ENCODE measurements at places on chromosomes 4 and X. TPM values are rescaled to one million over a fixed set of nuclear protein-coding genes. Genes with fewer than 3 reads are reported as not detected.

CT45A5 gene
- not detected for total RNA-seq

OTC gene
- total RNA-seq = not detected

ERCC6L gene
- 1.4 TPM for total RNA-seq

DNA sequence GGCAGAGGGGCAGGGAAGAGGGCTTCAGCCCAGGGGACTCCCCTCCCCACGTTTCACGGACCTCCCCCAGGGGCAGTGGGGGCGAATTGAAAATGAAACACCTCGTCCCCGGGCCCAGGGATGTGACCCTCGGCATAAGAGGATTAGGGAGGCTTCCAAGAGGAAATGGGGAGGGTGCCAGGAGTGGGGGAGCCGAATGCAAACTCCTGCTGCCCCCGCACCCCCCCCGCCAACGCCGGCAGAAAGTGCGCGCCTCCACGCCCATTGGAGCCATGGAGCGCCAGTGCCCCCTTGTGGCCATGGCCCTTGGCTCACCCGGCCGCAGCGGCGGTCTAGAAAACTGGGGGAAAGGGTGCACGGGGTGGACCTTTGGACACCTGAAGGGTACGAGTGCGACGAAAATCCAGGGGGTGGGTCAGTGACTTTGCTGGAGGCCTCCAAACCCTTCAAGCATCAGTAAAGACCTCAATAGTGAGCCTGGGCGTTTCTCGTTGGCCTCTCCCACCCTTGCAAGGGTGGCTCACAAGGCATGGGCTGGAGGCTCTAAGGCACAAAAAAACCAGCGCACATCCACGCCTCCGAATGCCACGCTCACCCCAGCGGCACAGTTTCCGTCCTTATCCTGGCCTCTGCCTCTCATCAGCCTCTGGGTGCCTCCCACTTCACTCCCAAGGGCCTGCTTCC lies 120.8 kb upstream of the PJA1 start:
- H3K4me1 ChIP-seq = no peaks in the 10 kb centered on the region
- no peaks in the 10 kb centered on the region for H3K36me3 ChIP-seq
- H3K27me3 ChIP-seq = no peaks in the 10 kb centered on the region
- H3K27ac ChIP-seq = peak overlapping the region; percentile 56
- DNase-seq = peak; percentile 64

GRCh38 chrX:69503228-69503781 lies 821 bp upstream of the NALF2 start:
- no peak overlapping the region for H3K27ac ChIP-seq
- H3K4me1 ChIP-seq = no peaks in the 10 kb centered on the region
- no peak for DNase-seq
- no peak overlapping the region for H3K4me3 ChIP-seq
- H3K27me3 ChIP-seq = peaks cover 27% of the 10 kb centered on the region

GRCh38 chrX:1086444-1087409 lies 125.7 kb downstream of the CRLF2 start:
- H3K27me3 ChIP-seq = no peaks in the 10 kb centered on the region
- no peak for DNase-seq
- H3K4me3 ChIP-seq = no peak overlapping the region
- H3K4me1 ChIP-seq = no peaks in the 10 kb centered on the region
- H3K36me3 ChIP-seq = no peaks in the 10 kb centered on the region

DNA sequence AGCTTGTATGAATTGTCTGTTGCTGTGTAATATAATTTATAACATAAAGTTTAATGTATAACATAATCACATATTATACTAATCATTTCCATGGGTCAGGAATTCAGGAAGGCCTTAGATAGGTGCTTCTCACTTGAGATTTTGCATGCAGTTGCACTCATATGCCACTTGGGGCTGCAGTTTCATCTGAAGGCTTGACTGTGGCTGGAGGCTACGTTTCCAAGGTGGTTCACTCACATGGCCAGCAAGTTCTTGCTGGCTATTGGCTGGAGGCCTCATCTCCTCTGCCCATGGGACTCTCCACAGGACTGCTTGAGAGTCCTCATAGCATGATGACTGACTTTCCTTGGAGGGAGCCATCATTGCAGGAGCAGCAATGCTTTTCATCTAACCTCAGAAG lies 53.4 kb upstream of the STX18 start:
- DNase-seq = no peak
- no peak overlapping the region for H3K27ac ChIP-seq
- no peaks in the 10 kb centered on the region for H3K4me1 ChIP-seq
- H3K4me3 ChIP-seq = no peak overlapping the region
- H3K36me3 ChIP-seq = no peaks in the 10 kb centered on the region

- H3K4me3 ChIP-seq = no peak overlapping the region
- no peaks in the 10 kb centered on the region for H3K27me3 ChIP-seq
- no peaks in the 10 kb centered on the region for H3K4me1 ChIP-seq
- peak; percentile 65 for DNase-seq
- no peaks in the 10 kb centered on the region for H3K36me3 ChIP-seq
These were observed 57.1 kb upstream of the PJA1 start for GRCh38 chrX:69222103-69223090.

GRCh38 chr4:44861756-44862155 lies 135.4 kb upstream of the GNPDA2 start:
- H3K4me3 ChIP-seq = no peak overlapping the region
- no peak overlapping the region for H3K27ac ChIP-seq
- no peak for DNase-seq

DNA sequence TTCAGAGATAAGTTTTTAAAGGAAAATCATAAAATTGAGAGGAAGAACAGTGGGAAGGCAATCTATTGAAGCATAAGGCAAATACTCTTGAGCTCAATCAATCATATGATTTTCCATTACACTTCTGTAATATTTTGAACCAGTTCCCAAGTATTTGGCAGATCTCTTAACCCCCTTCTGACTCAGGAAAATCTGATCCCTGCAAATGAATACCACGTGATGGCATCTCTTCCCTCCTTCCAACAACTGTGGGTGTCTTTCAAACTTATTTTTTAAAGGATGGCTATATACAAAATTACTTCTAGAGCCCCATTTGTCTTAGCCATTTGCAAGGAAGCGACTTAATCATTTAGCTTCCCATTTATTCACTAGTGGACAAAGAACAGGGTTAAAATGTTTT lies 41.9 kb downstream of the AMOT start:
- H3K4me3 ChIP-seq = no peak overlapping the region
- H3K36me3 ChIP-seq = no peaks in the 10 kb centered on the region
- no peak for DNase-seq

- H3K4me1 ChIP-seq = no peaks in the 10 kb centered on the region
- no peaks in the 10 kb centered on the region for H3K27me3 ChIP-seq
- no peak for DNase-seq
- H3K36me3 ChIP-seq = no peaks in the 10 kb centered on the region
- H3K4me3 ChIP-seq = no peak overlapping the region
These were observed 33.0 kb downstream of the CISD2 start for GRCh38 chr4:102901804-102902203.

DNA sequence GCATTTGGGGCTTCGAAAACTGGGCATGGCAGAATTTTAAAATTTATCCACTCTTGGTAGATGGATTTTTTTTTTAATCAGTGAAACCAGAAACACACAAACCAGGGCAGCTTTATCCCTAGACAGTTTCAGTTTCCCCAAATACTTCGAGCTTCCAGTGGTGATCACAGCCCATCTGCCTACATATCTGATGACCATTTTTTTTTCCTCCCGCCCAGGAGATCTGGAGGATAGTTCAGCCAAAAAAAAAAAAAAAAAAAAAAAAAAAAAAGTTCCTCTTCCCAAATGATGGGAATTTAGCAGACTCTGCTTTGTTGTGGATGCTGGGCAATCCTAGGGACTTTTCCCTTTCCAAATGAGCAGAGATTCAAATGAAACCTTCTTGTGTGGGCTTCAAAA lies 1.0 kb upstream of the TBC1D9 start:
- peak overlapping the region; percentile 95 for H3K4me3 ChIP-seq
- no peaks in the 10 kb centered on the region for H3K36me3 ChIP-seq
- no peak for DNase-seq
- H3K27me3 ChIP-seq = no peaks in the 10 kb centered on the region
- H3K4me1 ChIP-seq = peaks cover 9% of the 10 kb centered on the region

- H3K4me3 ChIP-seq = no peak overlapping the region
- H3K27ac ChIP-seq = no peak overlapping the region
- H3K4me1 ChIP-seq = no peaks in the 10 kb centered on the region
- H3K27me3 ChIP-seq = no peaks in the 10 kb centered on the region
- peak; percentile 8 for DNase-seq
These were observed 100.7 kb upstream of the AMOT start for GRCh38 chrX:112941209-112941837.

DNA sequence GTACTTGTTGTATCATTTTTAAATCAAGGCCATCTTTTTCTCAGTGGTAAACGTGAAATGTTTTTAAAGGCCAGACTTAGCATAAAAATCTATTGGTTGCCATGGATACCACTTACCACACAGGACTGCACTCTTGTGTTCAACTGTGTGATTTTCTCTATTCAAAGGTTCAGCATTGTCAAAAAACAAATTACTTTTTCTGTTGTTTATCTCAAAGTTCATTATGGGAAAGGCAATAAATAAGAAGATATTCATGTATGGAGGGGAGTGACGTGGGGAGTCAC lies 231.0 kb upstream of the GATB start:
- H3K4me1 ChIP-seq = no peaks in the 10 kb centered on the region
- H3K27me3 ChIP-seq = no peaks in the 10 kb centered on the region
- H3K27ac ChIP-seq = no peak overlapping the region
- DNase-seq = no peak
- no peaks in the 10 kb centered on the region for H3K36me3 ChIP-seq
- no peak overlapping the region for H3K4me3 ChIP-seq

DNA sequence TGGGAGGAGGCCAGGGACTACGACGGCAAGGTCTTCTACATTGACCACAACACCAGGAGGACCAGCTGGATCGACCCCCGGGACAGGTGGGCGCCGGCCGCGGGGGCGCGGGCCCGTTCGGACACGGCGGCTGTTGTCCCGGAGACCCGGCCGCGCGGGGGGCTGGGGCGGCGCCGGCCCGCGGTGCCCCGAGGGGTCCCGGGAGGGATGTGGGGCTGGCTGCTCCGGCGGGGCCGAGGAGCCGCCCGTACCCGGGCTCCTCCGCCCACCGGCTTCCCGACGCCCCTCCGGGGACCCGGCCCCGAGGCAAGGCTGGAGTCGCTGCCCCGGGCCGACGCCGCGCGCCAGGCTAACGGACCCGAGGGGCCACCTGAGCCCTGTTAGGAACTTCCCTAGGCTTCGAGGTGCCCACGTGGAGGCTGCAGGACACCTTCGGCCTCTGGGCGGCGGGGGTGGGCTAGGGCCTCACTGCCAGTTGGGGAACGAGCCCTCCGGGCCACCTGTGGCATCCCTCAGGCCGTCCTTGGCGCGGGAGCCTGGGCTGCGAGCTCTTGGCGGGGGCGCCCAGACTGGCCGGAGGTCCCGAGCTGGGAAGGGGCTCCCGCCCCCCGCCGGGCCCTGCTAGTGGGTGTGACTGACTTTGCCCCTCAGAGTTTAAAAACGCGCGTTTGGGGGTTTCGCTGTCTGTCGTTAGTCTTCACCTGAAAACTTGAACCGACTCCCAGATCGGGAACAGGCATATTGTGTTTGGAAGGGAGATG lies 660 bp downstream of the WWC2 start:
- peaks cover 37% of the 10 kb centered on the region for H3K4me1 ChIP-seq
- H3K27me3 ChIP-seq = peaks cover 66% of the 10 kb centered on the region
- H3K36me3 ChIP-seq = no peaks in the 10 kb centered on the region
- peak overlapping the region; percentile 89 for H3K27ac ChIP-seq
- H3K4me3 ChIP-seq = peak overlapping the region; percentile 85

DNA sequence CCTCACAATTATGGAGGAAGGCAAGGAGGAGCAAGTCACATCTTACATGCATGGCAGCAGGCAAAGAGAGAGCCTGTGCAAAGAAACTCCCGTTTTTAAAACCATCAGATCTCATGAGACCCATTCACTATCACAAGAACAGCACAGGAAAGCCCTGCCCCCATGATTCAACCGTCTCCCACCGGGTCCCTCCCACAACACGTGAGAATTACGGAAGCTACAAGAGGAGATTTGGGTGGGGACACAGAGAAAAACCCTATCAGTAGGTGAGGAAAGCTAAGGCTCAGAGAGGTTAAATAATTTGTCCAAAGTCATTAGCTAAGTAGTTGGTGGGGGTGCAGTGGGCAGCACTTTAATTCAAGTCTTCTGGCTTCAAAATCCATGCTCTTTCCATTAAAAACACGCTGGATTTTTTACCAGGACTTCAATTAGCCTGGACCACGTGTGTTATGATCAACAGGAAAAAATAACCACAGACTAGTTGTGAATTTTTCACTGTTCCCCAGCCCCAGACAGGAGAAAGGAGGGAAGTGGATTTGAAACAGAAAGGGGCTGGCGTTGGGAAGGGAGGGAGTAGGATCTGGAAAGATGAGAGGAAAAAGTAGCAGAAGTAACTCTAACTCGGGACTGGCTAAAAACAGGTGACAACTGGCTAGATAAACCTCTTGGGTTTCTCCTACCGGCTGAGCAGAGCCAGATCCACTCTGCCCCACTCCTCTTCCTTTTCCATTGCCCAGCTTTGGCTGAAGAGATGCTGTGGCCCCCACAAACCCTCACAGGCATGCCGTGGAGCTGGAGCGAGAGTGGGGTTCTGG lies 986 bp downstream of the MTMR8 start:
- H3K36me3 ChIP-seq = no peaks in the 10 kb centered on the region
- no peaks in the 10 kb centered on the region for H3K27me3 ChIP-seq
- no peak for DNase-seq
- no peaks in the 10 kb centered on the region for H3K4me1 ChIP-seq
- H3K27ac ChIP-seq = peak overlapping the region; percentile 64

DNA sequence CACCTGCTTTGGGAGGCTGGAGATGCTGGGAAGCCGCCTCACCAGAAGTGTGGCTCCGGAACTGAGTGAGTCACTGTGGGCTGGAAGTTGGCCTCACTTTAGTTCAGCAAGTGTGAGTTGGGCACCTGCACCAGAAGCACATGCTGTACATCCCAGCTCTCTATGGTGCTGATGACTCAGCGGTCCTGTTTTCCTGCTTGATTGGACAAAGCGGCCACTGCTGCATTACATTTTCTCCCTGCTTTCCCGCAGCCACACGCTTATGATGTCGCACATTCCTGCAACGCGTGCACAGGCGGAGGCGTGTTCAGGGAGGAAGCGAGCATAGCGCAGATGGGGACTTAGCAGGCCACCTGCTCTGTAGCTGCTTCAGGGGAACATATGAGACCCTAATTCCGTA lies 26.7 kb upstream of the CLDN34 start:
- H3K36me3 ChIP-seq = no peaks in the 10 kb centered on the region
- H3K4me3 ChIP-seq = no peak overlapping the region
- H3K27me3 ChIP-seq = no peaks in the 10 kb centered on the region
- no peaks in the 10 kb centered on the region for H3K4me1 ChIP-seq
- DNase-seq = no peak

GRCh38 chr4:175891851-175892250 lies 79.8 kb upstream of the GPM6A start:
- no peaks in the 10 kb centered on the region for H3K36me3 ChIP-seq
- no peak overlapping the region for H3K4me3 ChIP-seq
- DNase-seq = no peak
- H3K4me1 ChIP-seq = no peaks in the 10 kb centered on the region

Data from transverse colon (tissue), 4 donors.